ENCODE measurements at places on chromosomes 7 and 10.

- DNase-seq = no peak
Measured at GRCh38 chr7:97819161-97819560, 53.0 kb downstream of the ASNS start.

GRCh38 chr7:133702078-133702477 is 425.1 kb upstream of the LRGUK start:
- DNase-seq = no peak

- no peak for DNase-seq
Measured at GRCh38 chr7:92095380-92095779, 38.9 kb downstream of the CYP51A1 start.

DNA sequence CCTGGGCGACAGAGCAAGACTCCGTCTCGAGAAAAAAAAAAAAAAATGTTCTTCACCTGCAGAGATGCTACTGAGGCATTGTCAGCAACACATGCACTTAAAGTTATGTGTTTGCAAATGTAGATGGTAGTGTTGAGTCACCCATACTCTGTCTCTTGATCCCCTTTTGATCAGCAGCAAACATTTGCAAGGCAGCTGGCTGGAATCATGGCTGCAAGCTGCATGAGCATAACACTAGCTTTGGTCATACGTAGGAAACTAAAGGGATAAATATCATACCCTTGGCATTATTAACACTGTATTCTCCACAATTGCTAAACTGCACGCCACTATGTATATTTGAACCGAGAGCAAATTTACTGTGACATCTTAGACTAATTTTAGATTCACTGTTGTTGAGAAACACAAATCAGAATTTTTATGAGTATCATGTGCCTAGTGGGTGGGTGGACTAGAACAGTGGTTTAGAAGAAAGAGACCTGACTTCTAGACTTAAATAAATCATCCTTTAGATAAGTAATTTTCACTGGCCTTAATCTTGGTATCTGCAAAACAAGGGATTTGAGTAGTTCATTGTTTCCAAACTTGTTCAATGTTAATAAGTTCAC is 229.3 kb upstream of the MEOX2 start:
- DNase-seq = no peak

Data from hypothalamus (tissue), 51 donors.